ENCODE measurements at places on chromosomes 3 and 15. TPM values are rescaled to one million over a fixed set of nuclear protein-coding genes. Genes with fewer than 3 reads are reported as not detected.

DNA sequence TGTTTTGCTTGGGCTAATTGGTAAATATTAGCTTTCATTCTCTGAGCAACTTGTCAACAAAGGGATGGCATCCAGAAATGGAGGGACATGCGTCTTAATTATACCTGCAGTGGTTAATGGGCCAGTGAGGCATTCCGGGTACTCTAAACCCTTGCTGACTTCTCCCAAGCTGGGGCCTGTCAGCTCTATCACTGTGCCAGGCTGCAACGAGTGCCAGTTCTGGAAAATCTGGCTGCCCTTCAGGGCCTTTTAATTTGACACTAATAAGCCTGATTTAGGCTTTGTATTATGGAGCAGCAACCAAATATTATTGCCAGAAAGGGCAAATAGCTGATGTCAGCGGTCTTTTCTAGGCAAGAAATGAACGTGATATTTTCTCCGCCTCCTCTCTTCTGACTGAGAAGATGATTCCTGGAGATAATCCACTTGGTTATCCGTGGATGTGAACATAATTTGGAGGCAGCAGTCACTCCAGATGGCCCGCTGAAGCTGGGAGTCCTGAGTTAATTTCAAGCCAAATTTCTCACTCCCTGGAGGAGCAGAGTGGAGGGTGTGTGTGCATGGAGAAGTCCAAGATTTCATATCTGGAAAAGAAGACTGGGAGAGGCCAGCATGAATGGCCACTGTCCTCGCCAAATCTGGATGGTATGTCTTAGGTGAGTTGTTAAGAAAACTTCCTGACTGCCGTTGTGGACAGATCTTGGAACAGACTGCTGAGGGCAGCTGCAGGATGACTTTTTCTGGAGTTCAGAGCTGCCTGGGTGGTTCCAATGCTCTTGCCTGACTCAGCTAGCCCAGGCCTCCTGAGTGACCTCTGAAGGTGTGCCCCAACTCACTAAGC, 44.4 kb upstream of the PSMD6 start:
- H3K4me3 ChIP-seq = no peak overlapping the region
- no peak for DNase-seq
- no peaks in the 10 kb centered on the region for H3K4me1 ChIP-seq
- H3K27me3 ChIP-seq = no peaks in the 10 kb centered on the region
- H3K27ac ChIP-seq = no peak overlapping the region

GRCh38 chr3:44041726-44042125, 200.0 kb upstream of the TOPAZ1 start:
- H3K36me3 ChIP-seq = no peaks in the 10 kb centered on the region
- H3K4me1 ChIP-seq = no peaks in the 10 kb centered on the region
- H3K4me3 ChIP-seq = no peak overlapping the region
- no peak overlapping the region for H3K27ac ChIP-seq
- no peak for DNase-seq
- no peaks in the 10 kb centered on the region for H3K27me3 ChIP-seq

RBMS3 gene
- total RNA-seq = 58.6 TPM

DNA sequence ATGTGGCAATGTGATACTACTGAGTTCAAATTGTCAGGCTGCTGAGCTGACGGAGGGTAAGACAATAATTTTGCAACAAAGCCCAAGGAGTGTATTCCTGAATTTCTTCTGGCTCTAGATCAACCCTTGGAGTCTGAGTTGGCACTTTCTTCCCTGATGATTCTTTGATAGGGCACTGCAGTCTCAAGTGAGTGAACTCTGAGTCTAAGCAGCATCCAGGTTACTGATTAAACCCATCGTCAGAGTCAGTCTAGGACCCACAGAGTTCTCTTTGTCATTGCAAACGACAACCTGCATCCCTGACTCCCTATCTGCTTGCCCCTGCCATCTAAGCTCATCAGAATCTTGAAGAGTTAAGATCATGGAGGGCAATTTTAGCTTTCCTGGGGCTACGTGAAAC, 58.6 kb downstream of the MME start:
- no peak overlapping the region for H3K27ac ChIP-seq
- no peaks in the 10 kb centered on the region for H3K36me3 ChIP-seq
- no peaks in the 10 kb centered on the region for H3K4me1 ChIP-seq
- DNase-seq = no peak
- H3K4me3 ChIP-seq = no peak overlapping the region
- H3K27me3 ChIP-seq = no peaks in the 10 kb centered on the region

- no peaks in the 10 kb centered on the region for H3K36me3 ChIP-seq
- no peak overlapping the region for H3K4me3 ChIP-seq
- no peak overlapping the region for H3K27ac ChIP-seq
Observed at GRCh38 chr3:182787302-182788036, 5.8 kb upstream of the ATP11B start.

DNA sequence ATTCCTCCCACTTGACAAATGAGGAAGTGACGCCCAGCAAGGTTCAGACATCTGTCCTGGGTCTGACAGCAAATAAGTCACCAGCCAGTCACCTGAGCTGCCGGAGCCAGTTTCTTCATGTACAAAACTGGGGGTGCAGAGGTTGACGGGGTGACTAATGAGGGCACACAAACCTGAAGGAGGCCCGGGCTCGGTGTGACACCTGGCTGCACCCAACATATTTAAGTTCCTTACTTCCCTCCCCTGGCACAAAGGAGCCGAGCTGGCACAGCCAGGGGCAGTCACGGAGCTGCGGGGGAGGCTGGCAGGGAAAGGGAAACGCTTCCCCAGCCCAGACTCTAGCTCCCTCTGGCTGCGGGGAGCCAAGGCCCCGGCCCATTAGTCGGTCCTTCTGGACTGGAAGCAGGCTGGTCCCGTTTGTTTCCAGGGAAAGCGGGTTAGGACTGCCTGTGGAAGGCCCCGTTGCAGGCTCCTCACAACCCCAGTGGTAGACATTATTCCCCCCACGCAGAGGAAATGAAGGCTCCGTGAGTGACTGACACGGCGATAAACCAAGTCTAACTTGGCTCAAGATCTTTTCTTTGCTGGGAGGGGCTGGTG, 2.3 kb downstream of the FBXL22 start:
- H3K27me3 ChIP-seq = no peaks in the 10 kb centered on the region
- peak; percentile 34 for DNase-seq
- H3K4me3 ChIP-seq = no peak overlapping the region
- H3K4me1 ChIP-seq = peaks cover 19% of the 10 kb centered on the region
- H3K36me3 ChIP-seq = no peaks in the 10 kb centered on the region

MCTP2 gene
- total RNA-seq = 5.6 TPM

GRM2 gene
- total RNA-seq = under 0.01 TPM

- H3K4me3 ChIP-seq = no peak overlapping the region
- no peaks in the 10 kb centered on the region for H3K36me3 ChIP-seq
- H3K27ac ChIP-seq = no peak overlapping the region
- no peak for DNase-seq
- no peaks in the 10 kb centered on the region for H3K4me1 ChIP-seq
- no peaks in the 10 kb centered on the region for H3K27me3 ChIP-seq
Observed at GRCh38 chr3:127410678-127411077, 122.8 kb upstream of the PRR20G start.

- H3K27ac ChIP-seq = no peak overlapping the region
- no peaks in the 10 kb centered on the region for H3K27me3 ChIP-seq
- no peak overlapping the region for H3K4me3 ChIP-seq
- no peaks in the 10 kb centered on the region for H3K4me1 ChIP-seq
- no peak for DNase-seq
- H3K36me3 ChIP-seq = no peaks in the 10 kb centered on the region
Observed at GRCh38 chr3:188923671-188924070, 248.1 kb upstream of the TPRG1 start.

GRCh38 chr3:186255703-186256331, 106.2 kb downstream of the DGKG start:
- H3K4me3 ChIP-seq = no peak overlapping the region
- peaks cover 6% of the 10 kb centered on the region for H3K27me3 ChIP-seq
- H3K27ac ChIP-seq = no peak overlapping the region

PROS1 gene
- 48.8 TPM for total RNA-seq

MUSTN1 gene
- total RNA-seq = not detected

CADPS gene
- total RNA-seq = 33.1 TPM

DNA sequence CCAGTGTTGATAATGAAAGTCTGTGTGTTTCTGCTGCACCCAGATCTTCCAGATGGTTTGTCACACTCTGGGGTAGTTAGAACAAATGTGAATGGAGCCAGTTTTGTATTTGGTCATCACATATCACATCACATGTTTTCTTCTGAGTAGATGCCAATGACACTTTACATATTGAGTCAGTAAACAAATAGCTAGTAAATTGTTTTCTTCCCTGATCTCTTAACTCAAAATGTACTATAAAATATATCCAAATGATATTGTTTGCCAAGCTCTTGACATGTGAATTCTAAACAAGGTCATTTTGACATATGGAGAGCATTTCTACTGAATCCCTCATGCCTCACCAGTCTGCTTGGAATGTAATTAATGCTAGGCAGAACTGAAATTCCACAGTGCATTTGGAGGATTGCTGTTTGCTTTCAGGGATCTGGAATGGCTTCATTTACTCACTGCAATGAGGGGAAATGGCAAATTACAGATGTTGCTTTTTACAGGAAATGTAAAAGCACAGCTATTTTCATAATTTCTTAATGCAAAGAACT, 45.0 kb downstream of the PDHB start:
- peak; percentile 82 for DNase-seq
- peaks cover 36% of the 10 kb centered on the region for H3K4me1 ChIP-seq
- H3K27ac ChIP-seq = peak overlapping the region; percentile 66
- H3K27me3 ChIP-seq = no peaks in the 10 kb centered on the region
- H3K4me3 ChIP-seq = no peak overlapping the region
- no peaks in the 10 kb centered on the region for H3K36me3 ChIP-seq

DNA sequence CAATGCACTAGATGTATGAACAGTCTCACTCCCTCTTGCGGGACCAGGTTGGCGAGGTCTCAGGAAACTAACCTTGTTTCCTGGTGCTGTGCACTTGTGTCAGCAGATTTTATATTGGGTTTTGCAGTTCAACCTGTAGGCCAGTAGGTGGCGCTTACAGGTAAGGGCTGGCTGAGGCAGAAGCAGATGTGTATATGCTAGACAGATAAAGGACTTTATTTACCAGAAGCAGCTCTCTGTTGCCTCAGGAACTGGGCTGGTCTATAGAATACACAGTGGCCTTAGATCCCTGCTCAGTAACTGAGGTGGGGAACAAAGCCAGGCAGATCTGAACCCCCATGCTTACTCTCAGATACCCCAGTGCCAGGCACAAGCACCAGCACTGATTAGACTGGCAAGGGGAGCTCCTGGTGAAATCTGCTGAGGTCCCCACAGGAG, 296.8 kb downstream of the DOCK3 start:
- H3K27me3 ChIP-seq = no peaks in the 10 kb centered on the region
- no peaks in the 10 kb centered on the region for H3K36me3 ChIP-seq
- no peak overlapping the region for H3K27ac ChIP-seq
- no peaks in the 10 kb centered on the region for H3K4me1 ChIP-seq
- H3K4me3 ChIP-seq = no peak overlapping the region

DNA sequence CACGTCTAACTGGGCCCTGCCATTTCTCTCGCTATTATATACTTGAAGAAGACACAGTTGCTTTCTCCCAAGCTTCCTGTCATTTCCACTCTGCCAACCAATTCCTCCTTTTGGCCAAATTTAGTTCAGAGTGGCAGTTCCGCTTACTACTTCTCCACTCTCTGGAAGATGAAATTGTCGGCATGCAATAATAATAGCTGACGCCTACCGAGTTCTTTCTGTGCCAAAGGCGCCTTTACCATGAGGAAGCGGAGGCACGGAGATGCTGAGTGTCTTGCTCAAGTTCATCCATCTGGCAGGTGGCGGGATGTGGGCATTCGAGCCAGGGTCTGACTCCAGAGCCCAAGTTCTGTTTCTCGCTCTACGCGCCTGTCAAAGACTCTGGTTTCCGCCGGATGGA, 14.6 kb upstream of the NRROS start:
- no peak overlapping the region for H3K27ac ChIP-seq
- no peaks in the 10 kb centered on the region for H3K27me3 ChIP-seq
- H3K4me1 ChIP-seq = no peaks in the 10 kb centered on the region

- H3K4me1 ChIP-seq = peaks cover 5% of the 10 kb centered on the region
- no peak overlapping the region for H3K4me3 ChIP-seq
- peak; percentile 44 for DNase-seq
- H3K27ac ChIP-seq = no peak overlapping the region
- no peaks in the 10 kb centered on the region for H3K36me3 ChIP-seq
Observed at GRCh38 chr3:151328298-151328995, 902 bp downstream of the P2RY13 start.

GRCh38 chr15:83288381-83288801, 3.9 kb upstream of the BNC1 start:
- DNase-seq = no peak
- H3K36me3 ChIP-seq = no peaks in the 10 kb centered on the region
- H3K27me3 ChIP-seq = no peaks in the 10 kb centered on the region
- H3K27ac ChIP-seq = peak overlapping the region; percentile 70
- H3K4me1 ChIP-seq = peaks cover 24% of the 10 kb centered on the region
- H3K4me3 ChIP-seq = no peak overlapping the region

- H3K4me3 ChIP-seq = no peak overlapping the region
- H3K4me1 ChIP-seq = peaks cover 10% of the 10 kb centered on the region
- no peak overlapping the region for H3K27ac ChIP-seq
- no peak for DNase-seq
- no peaks in the 10 kb centered on the region for H3K27me3 ChIP-seq
Observed at GRCh38 chr3:73068419-73068818, 7.0 kb downstream of the EBLN2 start.

TGM5 gene
- not detected for total RNA-seq

GOLGA8K gene
- under 0.01 TPM for total RNA-seq

MORC1 gene
- total RNA-seq = not detected

WNT7A gene
- total RNA-seq = not detected

DNA sequence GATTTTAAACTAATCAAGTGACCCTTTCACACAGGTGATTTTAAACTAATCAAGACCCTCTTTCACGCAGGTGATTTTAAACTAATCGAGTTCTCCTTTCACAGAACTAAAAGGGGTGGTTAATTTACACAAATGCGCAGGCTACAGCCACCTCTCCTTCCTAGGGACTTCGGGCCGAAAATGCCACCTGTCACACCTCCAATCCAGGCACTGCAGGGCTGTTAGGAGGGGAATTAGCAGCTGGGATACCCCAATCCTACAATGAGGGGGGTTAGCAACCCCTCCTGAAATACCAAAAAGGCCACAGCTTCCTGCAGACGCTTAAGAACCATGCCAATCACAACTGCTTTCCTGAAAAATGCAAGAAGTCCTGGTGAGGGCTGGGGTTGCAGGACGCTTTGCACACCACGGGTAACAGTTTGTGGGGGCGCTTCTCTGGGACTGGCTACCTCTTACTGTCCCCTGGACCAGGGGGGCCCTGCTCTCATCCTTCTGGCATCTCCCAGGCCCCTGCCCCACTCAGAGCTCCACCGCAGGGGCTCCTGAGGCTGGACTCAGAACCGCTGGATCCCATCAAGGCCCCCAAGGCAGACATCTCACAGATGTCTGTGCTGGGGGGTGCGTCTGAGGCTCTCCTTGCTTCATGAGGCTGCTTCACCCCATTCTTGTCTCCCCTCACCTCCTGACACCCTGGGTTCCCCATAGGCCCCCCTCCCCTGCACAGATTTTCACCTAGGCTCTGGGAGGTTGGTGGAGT, 145.9 kb downstream of the OR4M2 start:
- H3K4me1 ChIP-seq = no peaks in the 10 kb centered on the region
- no peak for DNase-seq
- H3K4me3 ChIP-seq = no peak overlapping the region

All from fibroblast of lung (primary cell).